ENCODE measurements at places on chromosomes 5 and 9. TPM values are rescaled to one million over a fixed set of nuclear protein-coding genes. Genes with fewer than 3 reads are reported as not detected.

GRCh38 chr9:28342815-28343338, 769.6 kb upstream of the C9orf72 start:
- DNase-seq: no peak

- no peak for DNase-seq
Observed at GRCh38 chr5:125486634-125487033, 740.2 kb upstream of the ZNF608 start.

GRCh38 chr9:111783857-111784256, 10.9 kb downstream of the SHOC1 start:
- no peak for DNase-seq

- no peak for DNase-seq
Observed at GRCh38 chr9:84711936-84712335, 42.4 kb downstream of the NTRK2 start.

- DNase-seq: no peak
Observed at GRCh38 chr9:122265149-122265915, 650 bp downstream of the MRRF start.

DNA sequence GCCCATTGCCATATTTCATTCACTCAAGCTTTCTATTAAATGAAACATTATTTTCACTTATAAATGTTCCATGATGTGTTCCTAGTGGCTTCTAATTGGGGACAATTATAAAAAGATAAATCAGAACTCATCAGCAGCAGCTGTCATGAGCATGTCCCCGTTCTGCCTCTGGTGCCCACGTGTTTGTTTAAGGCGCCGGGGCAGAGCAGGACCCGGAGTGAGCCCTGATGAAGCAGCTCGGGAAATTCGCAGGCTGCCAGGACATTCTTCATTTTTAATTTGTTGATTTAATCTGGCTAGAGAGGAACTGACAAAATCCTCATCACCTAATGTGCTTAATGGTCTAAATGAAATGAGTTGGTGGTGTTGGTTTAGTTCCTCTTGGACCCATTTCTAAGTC, 475.0 kb downstream of the CTNND2 start:
- DNase-seq: no peak

DNA sequence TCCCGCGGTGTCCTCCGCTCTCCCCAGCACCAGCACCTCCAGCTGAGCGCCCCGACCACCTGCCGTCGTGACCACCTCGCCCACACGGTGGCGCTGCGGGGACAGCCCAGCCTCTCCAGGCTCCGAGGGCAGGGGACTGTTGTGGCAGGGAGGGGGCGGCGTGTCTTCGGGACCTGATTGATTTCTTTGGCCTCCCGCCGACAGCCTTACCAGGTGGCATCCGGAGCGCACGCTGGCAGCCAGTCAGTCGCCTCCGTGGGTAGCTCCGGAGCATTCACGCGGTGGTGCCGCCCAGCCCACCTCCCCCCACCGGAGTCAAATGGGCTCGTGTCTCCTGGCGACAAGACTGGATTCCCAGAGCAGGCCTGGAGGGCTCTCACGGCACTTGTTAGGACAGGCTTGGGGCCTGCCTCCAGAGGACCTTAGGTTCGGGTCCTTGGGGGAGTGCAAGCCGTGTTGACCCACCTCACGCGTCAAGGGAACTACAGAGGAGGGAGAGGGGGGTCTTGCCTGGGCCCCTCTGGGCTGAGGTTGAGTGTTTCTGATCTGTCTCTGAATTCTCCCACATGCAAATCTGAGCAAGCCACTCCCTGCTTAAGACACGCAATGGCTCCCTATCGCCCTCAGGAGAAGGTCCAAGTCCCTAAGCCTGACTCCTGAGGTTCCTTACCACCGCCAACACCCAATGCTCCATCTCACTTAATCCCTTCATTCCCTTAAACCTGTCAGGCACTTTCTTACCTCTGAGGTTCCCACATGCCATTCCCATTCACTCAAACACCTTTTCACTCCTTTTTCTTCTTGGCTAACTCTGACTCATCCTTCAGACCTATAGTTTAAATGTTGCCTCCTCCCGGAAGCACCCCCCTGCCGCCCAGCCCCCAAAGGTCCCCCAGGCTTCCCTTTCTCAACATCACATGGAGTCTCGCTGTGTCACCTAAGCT, 51.2 kb upstream of the GGTA1 start:
- DNase-seq: no peak

DNA sequence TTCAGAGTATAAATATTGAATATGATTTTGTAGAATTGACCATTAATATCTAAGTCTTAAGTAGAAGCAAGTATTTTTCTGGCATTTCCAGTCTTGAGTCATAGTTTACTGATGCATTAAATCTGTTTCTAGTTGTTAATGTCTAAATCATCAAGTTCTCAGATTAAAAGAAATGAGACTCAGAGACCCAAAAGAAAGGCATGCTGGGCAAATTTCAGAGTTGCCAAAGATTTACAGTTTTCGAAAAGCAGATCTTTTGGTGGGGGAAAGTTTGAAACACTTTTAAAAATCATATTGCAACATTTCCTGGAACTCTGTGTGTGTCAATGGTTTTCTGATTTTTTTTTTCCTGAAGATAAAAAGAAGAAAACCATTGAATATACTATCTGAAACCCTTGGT, 60.9 kb downstream of the ANKRD55 start:
- DNase-seq: no peak

GRCh38 chr5:170292179-170293104, 5.1 kb downstream of the LCP2 start:
- no peak for DNase-seq

DNA sequence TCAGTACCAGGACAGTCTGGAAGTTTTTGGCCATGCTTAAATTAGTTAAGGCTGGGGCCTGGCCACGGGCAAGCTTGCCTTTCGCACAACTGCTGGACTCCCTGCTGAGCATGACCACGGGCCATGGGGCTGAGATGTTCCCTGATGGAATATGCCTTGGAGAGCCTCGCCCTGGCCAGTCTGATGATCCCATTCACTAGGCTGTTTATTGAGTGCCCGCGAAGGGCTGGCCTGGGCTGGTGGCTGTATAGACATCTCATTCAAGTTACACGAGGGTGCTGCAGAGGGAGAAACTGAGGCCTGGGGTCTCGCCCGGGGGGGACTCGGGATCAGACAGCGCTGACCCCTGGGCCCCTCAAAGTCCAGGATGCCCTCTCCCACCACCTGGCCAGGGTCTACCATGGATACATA, 7.8 kb upstream of the RXRA start:
- DNase-seq: no peak

PIK3R1 gene
- 22.2 TPM for total RNA-seq

IFNA7 gene
- total RNA-seq: not detected

ZNF483 gene
- 2.7 TPM for total RNA-seq

DNAH5 gene
- total RNA-seq: 2.0 TPM

SPATA31A3 gene
- total RNA-seq: not detected

GRCh38 chr5:133697536-133698258, 85.4 kb upstream of the FSTL4 start:
- DNase-seq: no peak

GRCh38 chr5:112973904-112974303, 2.7 kb upstream of the DCP2 start:
- no peak for DNase-seq

DNA sequence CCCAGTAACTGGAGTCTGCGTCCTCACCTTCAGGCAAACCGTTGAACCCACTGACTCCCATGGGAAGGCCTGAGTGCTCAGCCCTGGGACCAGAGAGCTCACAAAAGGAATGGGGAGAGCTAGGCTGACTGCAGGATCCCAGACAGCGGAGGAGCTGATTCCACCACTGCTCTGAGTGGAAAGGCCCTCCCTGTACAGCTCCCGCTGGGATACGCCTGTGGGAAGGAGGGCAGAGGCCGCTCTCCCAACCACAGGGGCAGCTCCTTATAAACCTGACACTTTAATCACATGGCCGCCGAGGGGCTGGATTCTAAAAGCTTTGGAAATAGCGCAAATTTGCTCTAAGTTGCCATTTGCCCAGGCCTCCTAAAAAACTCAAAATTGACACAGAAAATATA, 37.1 kb downstream of the DBH start:
- no peak for DNase-seq

GNA14 gene
- 43.6 TPM for total RNA-seq

TYRP1 gene
- total RNA-seq: not detected

GRCh38 chr5:14917719-14918118, 46.1 kb upstream of the ANKH start:
- no peak for DNase-seq

DNA sequence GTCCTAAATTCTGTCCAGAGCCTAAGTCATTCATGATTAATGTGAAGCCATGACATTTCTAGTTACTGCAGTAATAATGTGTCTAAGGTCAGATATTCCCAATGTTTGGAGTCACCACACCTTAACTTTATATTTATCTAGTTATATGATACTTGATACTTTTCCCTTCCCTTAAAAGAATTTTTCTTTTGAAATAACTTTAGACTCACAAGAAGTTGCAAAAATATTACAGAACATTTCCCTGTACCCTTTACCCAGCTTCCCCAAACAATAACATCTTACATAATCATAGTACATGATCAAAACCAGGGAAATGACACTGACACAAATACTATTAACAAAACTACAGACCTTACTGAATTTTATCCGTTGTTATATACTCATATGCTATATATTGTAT, 150.0 kb upstream of the GNA14 start:
- no peak for DNase-seq

DNA sequence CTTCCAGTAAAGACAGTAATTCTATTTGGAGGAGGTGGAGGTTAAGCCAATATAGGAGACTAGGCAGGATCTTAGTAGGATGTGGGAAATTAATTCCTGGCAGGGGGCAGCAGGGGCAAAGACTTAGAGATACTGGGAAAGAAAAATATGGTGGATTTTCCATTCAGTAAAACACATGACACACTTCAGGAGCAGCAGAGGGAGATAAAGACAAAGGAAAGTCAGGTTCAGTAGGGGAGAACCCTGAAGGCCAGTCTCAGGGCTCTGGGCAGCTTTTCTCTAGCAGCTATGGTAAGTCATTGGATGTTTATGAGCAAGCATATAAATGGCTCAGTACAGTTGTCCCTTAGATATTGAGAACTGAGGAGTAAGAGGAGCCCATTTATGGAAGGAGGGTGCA, 105.5 kb downstream of the PJA2 start:
- no peak for DNase-seq

OR1J2 gene
- not detected for total RNA-seq

GRCh38 chr9:20043461-20043860, 254.6 kb upstream of the SLC24A2 start:
- DNase-seq: no peak

SPDL1 gene
- 15.3 TPM for total RNA-seq

- DNase-seq: no peak
Observed at GRCh38 chr9:111151537-111151936, 113.3 kb upstream of the LPAR1 start.

Measured in glomerular endothelial cell (primary cell).